LHCN-M2 (cell line): ENCODE measurements at places on chromosomes 11 and 22. TPM values are rescaled to one million over a fixed set of nuclear protein-coding genes. Genes with fewer than 3 reads are reported as not detected.
A peak's percentile ranks its signal among the peaks of the same experiment; 100 is the strongest.

GRCh38 chr11:134045799-134046635, 22.9 kb upstream of the JAM3 start:
- peak; percentile 66 for DNase-seq

Gene KCNQ1OT1
- total RNA-seq = 0.57 and 0.64 TPM in 2 replicates

Gene ISX
- not detected in 2 replicates for total RNA-seq

DNA sequence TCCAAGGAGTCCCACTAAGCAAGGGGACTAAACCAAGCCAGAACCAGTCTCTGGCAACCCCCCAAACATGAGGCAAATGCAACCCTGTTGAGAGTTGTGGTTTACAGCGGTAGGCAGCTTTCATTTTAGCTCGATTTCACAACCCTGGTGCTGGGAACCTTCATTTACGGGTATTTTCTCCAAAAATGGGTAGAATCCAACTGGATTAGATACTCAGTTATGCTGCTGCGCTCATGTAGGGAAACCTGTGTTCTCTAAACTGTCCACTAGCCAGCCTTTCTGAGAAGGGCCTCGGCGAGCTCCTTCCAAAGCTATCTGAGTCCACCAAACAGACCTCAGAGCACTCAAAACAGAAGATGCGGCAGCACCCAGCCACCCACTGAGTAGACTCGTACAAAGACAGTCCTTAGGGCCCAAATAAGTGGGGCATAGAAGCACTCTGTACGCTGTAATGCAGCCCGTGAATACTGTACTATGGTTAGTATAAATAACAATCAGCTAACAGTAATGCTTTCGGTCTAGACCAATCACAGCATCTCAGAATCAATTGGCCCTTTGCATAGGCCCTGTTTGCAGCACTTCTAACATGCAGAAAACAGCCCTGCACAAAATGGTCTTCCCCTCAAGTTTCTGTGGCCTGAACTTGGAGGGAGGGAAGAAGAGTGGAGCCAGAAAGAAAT, 104.7 kb downstream of the ETS1 start:
- DNase-seq = peak; percentile 88

- no peak for DNase-seq
Observed at GRCh38 chr11:82194521-82194920, 539.1 kb downstream of the FAM181B start.

DNA sequence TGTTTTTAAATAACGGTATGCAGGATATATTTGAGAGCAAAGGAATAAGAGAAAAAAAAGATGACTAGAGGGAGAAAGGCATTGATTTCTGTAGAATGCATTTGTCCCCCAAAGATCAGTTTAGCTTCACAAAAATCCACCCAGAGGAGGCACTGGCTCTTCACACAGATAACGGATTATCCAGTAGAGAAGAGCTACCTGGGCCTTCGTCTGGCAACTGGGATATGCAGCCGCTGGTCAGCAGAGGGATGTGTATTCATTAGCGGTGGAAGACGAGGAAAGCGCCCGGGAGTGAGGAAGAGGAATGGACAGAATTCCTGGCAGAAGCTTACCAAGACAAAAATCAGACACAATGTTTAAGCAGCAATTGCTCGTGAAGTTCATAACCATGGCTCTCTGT, 5.6 kb upstream of the WT1 start:
- DNase-seq = no peak
